ENCODE measurements at places on chromosomes 7 and 10. TPM values are rescaled to one million over a fixed set of nuclear protein-coding genes. Genes with fewer than 3 reads are reported as not detected.

DNA sequence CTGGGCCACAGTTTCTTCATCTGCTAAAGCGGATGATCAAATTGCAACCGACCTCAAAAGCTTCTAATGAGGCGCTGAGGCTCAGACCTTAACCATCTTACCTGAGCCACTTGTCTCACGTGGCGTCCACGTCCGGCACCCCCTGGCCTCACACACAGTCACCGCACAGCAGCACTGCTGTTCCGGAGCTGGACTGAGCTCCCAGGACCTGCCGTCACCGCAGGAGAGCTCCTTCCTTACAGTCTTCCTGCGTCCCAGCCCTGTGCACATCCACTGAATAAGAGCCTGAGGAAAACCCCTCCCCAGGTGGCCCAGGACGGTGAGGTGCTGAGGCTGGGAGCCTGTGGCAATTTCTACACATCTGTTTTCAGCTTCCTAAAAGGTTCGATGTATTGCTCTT lies 35.7 kb downstream of the TNS3 start:
- H3K4me3 ChIP-seq: no peak overlapping the region
- H3K27ac ChIP-seq: no peak overlapping the region
- H3K27me3 ChIP-seq: no peaks in the 10 kb centered on the region
- no peaks in the 10 kb centered on the region for H3K36me3 ChIP-seq

- H3K4me3 ChIP-seq: no peak overlapping the region
- no peak overlapping the region for H3K27ac ChIP-seq
- no peaks in the 10 kb centered on the region for H3K4me1 ChIP-seq
- H3K27me3 ChIP-seq: no peaks in the 10 kb centered on the region
Measured at GRCh38 chr7:36758879-36759278, 34.6 kb upstream of the AOAH start.

Gene HOXA9
- not detected for total RNA-seq

Gene PRXL2A
- 23.3 TPM for total RNA-seq

DNA sequence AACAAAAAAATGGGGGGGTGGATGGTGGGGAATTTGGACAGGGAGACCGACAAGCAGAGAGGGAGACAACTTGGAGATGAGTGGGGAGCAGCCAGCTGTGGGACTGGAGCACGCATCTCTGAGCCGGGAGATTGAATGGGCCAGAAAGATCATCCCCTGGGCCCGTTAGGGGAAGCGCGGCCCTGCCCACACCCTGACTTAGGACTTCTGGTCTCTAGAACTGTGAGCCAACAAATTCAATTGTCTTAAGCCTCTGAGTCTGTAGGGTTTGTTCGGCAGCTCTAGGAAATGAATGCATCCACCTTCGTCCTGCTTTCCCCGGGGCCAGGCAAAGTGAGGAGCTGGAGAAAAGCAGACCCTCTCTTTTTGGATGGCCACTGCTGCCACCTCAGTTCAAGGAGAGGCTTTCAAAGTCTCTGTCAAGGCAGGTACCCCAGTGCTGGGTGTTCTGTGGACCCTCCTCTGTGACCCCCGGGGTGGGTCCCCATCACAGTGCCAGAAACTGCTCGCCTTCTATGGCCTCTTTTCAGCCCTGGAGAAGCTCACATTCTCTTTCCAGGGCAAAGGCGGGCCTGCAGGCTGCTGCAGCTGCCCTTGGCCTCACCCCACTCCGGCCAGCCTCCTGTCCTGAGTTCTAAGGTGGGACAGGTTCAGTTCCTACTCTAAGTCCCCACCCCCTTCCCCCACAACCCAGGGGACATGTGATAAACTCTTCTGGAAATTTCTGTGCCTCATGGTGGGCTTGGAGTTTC lies 423.2 kb downstream of the RPS24 start:
- no peaks in the 10 kb centered on the region for H3K27me3 ChIP-seq
- H3K27ac ChIP-seq: no peak overlapping the region
- no peak for DNase-seq
- H3K4me3 ChIP-seq: no peak overlapping the region
- no peaks in the 10 kb centered on the region for H3K36me3 ChIP-seq
- H3K4me1 ChIP-seq: peaks cover 17% of the 10 kb centered on the region

Gene ABCB4
- total RNA-seq: 1.5 TPM

GRCh38 chr7:124649397-124650014 lies 116.1 kb downstream of the GPR37 start:
- H3K4me1 ChIP-seq: no peaks in the 10 kb centered on the region
- H3K36me3 ChIP-seq: no peaks in the 10 kb centered on the region
- no peak for DNase-seq
- H3K4me3 ChIP-seq: no peak overlapping the region

DNA sequence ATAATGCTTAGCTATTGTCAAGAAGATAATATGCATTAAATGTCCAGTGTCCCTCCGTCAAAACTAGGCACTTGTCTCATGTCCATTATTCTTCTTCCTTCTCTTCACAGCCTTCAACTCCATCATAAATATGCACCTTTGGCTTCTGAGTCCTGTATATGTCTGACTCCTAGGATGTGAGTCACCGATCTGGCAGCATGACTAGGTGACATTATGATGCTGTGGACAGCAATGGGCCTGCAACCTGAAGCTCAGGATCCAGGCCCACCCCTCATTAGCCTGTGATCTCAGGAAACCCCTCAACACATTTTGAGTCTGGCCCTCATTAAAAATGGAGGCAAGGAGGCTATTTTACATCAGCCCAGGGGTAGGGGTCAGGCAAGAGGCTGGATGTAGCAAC lies 362.5 kb upstream of the ZMIZ1 start:
- H3K36me3 ChIP-seq: no peaks in the 10 kb centered on the region
- H3K27me3 ChIP-seq: no peaks in the 10 kb centered on the region
- DNase-seq: no peak

- no peak overlapping the region for H3K27ac ChIP-seq
- no peak for DNase-seq
- no peak overlapping the region for H3K4me3 ChIP-seq
Measured at GRCh38 chr10:72858067-72858466, 35.5 kb upstream of the OIT3 start.

GRCh38 chr10:88618496-88618895 lies 31.9 kb downstream of the LIPJ start:
- H3K4me3 ChIP-seq: no peak overlapping the region
- H3K4me1 ChIP-seq: no peaks in the 10 kb centered on the region
- no peaks in the 10 kb centered on the region for H3K27me3 ChIP-seq
- no peak overlapping the region for H3K27ac ChIP-seq
- no peak for DNase-seq

- peaks cover 16% of the 10 kb centered on the region for H3K4me1 ChIP-seq
- H3K27me3 ChIP-seq: no peaks in the 10 kb centered on the region
- peaks cover 4% of the 10 kb centered on the region for H3K36me3 ChIP-seq
- H3K4me3 ChIP-seq: no peak overlapping the region
- no peak for DNase-seq
Measured at GRCh38 chr7:112887337-112887736, 97.1 kb upstream of the TMEM168 start.

Gene AGR2
- 2,927 TPM for total RNA-seq

Data from stomach (tissue), 19 donors.